GM04503 (cell line): ENCODE measurements at places on chromosomes 7 and 10.

DNA sequence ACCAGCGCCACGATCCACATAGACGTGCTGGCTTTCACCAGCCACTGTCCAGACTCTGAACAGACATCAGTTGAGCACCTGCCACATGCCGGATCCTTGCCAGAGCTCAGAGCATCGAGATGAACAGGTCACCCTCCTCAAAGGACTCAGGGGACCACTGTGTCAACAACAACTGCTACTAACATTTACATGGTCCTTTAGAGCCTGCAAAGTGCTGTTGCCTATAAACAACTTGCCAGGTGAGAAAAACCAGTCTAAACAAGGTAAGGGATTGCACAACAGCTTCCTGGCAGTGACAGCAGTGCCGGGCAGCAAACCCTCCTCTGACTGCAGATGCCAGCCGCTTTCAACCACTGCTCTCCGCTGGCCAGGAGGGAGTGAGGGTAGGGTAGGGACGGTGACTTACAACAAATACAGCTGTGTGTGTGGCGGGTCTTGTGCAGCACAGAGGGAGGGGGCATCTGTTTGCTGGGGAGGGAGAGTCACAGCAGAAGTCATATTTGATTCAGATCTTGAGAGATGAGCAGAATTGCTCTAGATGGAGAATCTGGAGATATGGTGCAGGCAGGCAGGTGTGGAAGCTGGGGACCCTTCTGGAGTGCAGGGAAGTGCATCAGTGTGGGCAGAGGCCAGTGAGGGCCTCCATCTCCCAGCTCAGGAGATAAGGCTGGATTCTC is 32.8 kb upstream of the RHEB start:
- DNase-seq, result no peak

DNA sequence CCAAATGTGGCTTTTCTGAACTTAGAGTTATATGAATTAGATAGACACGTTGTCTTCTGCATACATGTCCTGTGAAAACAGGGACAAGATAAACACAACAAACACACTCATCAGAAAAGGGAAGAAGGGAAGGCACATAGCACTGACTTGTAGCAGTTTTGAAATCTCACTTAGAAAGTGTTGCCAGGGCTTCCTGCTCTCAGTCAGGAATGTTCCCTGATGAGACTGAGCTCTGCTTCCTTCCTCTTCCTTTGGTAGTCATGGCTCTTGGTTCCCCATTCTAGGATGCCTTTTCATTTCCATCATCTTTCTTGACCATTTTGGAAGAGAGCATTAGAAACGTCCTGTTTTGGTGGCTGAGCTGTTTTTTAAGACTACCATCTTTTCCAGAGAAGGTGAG is 233.8 kb upstream of the LYZL1 start:
- DNase-seq, result no peak

GRCh38 chr10:86756511-86757112 is at the start of gene BMPR1A:
Gene BMPR1A, plus strand, starts transcription at chr10:86756619. Its CDS starts 119,400 bp downstream, at chr10:86876019.
- DNase-seq, result no peak

GRCh38 chr10:83849150-83849549 is 290.2 kb upstream of the GHITM start:
- DNase-seq, result no peak

DNA sequence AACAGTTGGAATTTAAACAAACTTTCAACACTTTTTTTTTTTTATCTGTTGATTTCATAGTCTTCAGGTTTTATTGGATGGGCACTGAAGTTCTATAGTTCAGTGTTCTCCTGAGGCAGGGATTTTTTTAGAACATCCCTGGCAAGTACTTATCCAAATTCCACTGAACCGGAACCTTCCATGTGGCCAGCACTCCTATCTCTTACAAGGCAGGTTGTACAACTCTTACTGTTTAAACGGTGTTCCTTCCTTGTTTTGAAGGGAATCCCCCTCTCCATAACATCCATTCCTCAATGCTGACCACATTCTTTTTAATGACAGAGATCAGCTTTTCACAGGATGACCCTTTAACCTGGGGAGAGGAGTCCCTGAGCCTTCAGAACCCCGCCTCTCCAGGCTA is 238.9 kb upstream of the CTBP2 start:
- DNase-seq, result no peak

DNA sequence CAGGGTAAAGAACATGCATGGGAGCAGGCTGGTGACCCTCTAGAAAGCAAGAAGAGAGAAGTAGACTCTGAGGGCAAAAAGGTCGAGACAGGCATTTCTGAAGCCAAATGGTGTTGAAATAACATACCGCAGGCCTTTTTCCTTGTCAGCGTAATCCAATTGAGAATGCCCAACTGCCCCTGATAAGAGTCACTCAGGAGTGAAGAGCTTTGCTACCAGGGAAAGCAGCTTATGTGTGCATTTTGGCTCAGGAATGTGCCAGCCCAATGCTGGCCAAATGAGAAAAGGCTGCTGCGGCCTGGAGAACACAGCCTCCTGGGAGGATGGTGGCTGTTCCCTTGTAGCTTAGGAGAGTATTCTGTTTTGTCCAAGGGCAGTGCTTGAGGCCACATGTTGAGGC is 61.4 kb upstream of the NFKB2 start:
- DNase-seq, result no peak

- no peak for DNase-seq
These were observed 288.9 kb downstream of the KCNMA1 start for GRCh38 chr10:77348751-77349150.

DNA sequence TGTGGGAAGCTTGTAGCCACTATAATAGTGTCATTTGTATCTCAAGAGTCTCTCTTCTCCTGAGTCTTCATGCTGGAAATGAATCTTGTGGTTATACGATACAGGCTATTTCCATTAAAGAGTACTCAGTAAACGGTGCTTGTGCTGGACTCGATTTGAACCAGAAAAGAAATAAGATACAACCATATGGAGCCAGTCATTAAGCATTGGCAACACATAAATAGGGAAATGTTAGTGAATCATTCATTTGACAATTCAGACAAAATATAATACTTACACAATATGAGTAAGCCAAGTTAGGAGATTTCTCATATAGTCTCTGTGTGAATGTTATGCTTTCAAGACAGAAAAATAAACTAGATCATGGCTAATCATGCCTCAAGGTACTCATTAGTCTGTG is 356.8 kb downstream of the PLXDC2 start:
- DNase-seq, result no peak

GRCh38 chr7:22142572-22142971 is 196.9 kb upstream of the CDCA7L start:
- no peak for DNase-seq

DNA sequence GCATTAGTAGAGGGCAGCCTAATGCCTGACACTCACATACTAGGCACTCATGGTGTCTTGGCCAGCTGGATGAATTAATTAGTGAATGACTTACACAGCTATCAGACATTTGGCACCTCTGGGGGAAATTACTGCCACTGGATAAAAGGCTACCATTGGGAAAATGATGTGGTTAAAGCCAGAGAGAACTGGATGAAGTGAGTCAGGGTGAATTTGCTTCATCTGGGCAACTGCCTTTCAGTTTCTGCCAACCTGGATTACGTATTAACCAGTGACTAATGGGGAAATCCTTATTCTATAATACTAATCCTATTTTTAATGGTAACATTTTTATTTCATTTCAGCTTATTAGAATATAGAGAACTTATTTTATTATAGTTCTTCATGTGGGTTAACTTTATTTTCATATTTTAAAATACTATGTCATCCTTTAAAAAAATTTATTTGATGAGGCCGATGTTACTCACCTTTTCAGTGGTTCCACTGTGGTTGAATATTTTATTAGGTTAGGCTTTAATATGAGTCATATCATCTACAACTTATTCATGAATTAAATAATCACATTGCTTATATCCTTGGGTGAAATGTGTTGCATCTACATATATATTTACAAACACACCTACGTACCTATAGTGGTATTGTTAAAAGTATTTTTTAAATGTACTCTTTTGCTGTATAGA is 85.6 kb upstream of the CAPZA2 start:
- DNase-seq, result peak; percentile 54

- peak; percentile 39 for DNase-seq
These were observed 47.4 kb downstream of the PPP1R17 start for GRCh38 chr7:31734456-31734855.

DNA sequence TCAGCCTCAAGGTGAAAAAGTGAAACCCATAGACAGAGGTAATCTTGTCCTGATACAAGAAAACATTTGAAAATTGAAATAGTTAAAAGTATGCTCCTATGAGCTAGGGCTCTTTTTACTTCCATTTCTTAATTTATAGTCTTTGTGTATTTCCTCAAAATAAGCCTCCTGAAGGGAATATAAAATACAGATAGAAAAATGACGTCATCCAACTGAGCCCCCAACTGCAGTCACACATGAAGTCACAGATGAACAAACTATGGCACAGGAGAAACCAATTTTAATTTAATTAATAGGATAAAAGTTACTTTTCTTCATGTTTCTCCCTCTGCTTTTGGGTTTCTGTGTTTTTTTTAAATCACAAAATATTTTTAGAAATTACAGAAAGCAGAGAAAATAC is 280.3 kb downstream of the HTR7 start:
- no peak for DNase-seq
